ENCODE measurements at places on chromosomes 1 and 21.

- H3K4me1 ChIP-seq, result no peaks in the 10 kb centered on the region
- H3K36me3 ChIP-seq, result no peaks in the 10 kb centered on the region
- no peak overlapping the region for H3K4me3 ChIP-seq
- H3K27me3 ChIP-seq, result no peaks in the 10 kb centered on the region
- DNase-seq, result no peak
These were observed 322.6 kb downstream of the RGS7 start for GRCh38 chr1:241034203-241034936.

- H3K27ac ChIP-seq, result no peak overlapping the region
- peaks cover 31% of the 10 kb centered on the region for H3K4me1 ChIP-seq
- DNase-seq, result no peak
- H3K4me3 ChIP-seq, result no peak overlapping the region
These were observed 87.4 kb downstream of the GREM2 start for GRCh38 chr1:240524356-240525069.

GRCh38 chr1:67690411-67690810, 5.4 kb downstream of the GADD45A start:
- no peak overlapping the region for H3K4me3 ChIP-seq
- peaks cover 23% of the 10 kb centered on the region for H3K4me1 ChIP-seq
- H3K27ac ChIP-seq, result no peak overlapping the region
- H3K27me3 ChIP-seq, result no peaks in the 10 kb centered on the region

DNA sequence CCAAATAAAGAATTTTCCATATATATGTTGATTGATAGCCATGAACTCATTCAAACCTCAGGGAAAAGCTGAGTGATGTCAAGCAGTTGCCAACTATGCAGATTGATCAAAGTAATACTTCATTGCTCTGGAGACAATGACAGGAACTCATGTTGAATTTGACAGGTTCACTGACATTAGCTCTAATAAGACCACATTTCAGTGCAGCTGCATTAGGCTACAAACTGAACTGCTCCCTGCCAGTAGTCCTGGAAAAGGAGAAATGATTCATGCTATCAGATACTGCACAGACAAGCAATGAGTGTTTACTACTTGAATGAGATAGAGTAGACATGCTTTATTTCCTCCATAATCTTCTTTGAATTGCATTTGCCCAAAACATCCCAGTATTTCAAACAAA, 948.4 kb downstream of the MRPL39 start:
- H3K27me3 ChIP-seq, result no peaks in the 10 kb centered on the region
- H3K4me3 ChIP-seq, result no peak overlapping the region
- no peaks in the 10 kb centered on the region for H3K36me3 ChIP-seq
- H3K4me1 ChIP-seq, result no peaks in the 10 kb centered on the region

GRCh38 chr1:60265560-60266535, 192.3 kb upstream of the C1orf87 start:
- H3K4me3 ChIP-seq, result no peak overlapping the region
- H3K4me1 ChIP-seq, result no peaks in the 10 kb centered on the region
- H3K27ac ChIP-seq, result no peak overlapping the region
- H3K36me3 ChIP-seq, result no peaks in the 10 kb centered on the region
- DNase-seq, result no peak

- H3K27ac ChIP-seq, result peak overlapping the region; percentile 26
- H3K27me3 ChIP-seq, result peaks cover 58% of the 10 kb centered on the region
- DNase-seq, result no peak
- H3K4me3 ChIP-seq, result peak overlapping the region; percentile 71
These were observed 1.3 kb upstream of the EFNA3 start for GRCh38 chr1:155077346-155077745.

DNA sequence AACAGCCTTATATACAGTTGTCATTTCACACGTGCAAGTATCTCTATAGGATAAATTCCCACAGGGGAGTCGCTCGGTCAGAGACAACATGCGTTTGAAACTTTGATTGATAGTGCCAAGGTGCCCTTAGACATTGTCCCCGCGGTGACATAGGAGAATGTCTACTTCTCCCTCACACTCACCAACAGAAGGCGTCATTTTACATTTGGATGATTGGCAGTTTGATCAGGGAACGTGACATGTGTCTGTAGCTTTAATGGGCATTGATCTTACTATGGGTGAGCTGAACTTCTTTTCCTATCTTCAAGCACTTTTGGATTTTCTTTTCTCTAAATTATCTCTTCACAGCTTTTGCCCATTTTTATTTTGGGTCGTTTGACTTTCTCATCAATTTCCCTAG, 42.6 kb upstream of the PAX7 start:
- no peak overlapping the region for H3K27ac ChIP-seq
- no peaks in the 10 kb centered on the region for H3K36me3 ChIP-seq
- no peak for DNase-seq
- H3K4me3 ChIP-seq, result no peak overlapping the region

DNA sequence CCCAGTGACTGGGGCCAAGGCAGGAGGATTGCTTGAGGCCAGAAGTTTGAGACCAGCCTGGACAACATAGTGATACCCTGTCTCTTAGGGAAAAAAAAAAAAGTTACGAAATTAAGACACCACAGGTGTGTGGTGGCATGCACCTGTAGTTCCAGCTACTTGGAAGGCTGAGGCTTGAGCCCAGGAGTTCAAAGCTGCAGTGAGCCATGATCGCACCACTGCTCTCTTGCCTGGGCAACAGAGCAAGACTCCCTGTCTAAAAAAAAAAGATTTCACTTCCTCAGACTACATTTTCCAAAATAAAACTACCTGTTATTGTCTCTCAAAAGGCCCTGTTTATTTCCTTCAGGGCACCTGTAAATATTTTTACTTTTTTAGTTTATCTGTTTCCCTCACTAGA, 4.7 kb upstream of the STK40 start:
- H3K4me3 ChIP-seq, result no peak overlapping the region
- no peaks in the 10 kb centered on the region for H3K27me3 ChIP-seq
- DNase-seq, result no peak
- H3K4me1 ChIP-seq, result peaks cover 14% of the 10 kb centered on the region
- peak overlapping the region; percentile 23 for H3K27ac ChIP-seq

- H3K36me3 ChIP-seq, result no peaks in the 10 kb centered on the region
- no peaks in the 10 kb centered on the region for H3K4me1 ChIP-seq
- H3K27me3 ChIP-seq, result no peaks in the 10 kb centered on the region
- H3K4me3 ChIP-seq, result no peak overlapping the region
These were observed 511.9 kb downstream of the PTPRC start for GRCh38 chr1:199150756-199151155.

GRCh38 chr1:228175316-228176023, 9.9 kb downstream of the IBA57 start:
- H3K4me1 ChIP-seq, result no peaks in the 10 kb centered on the region
- H3K27ac ChIP-seq, result no peak overlapping the region
- no peak overlapping the region for H3K4me3 ChIP-seq
- no peaks in the 10 kb centered on the region for H3K36me3 ChIP-seq
- DNase-seq, result no peak

DNA sequence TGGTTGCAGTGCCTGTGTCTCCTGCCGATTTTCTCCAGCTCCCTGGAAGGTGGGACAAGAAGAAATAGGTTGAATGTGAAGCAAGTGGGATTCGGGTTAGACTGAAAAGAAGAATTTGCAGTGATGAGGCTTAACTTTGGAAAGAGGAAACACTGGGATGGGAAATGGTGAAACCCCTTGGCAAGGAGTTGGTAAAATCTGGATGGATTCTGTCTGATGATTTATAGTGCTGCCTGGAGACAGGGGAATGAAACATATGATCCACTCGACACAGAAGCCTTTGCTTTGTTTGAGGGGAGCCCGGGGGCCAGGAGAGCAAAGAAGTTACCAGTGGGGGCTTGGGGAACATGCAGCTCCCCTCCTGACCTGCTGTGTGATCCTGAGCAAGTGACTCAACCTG, 67.2 kb downstream of the UBIAD1 start:
- H3K4me1 ChIP-seq, result peaks cover 52% of the 10 kb centered on the region
- H3K4me3 ChIP-seq, result peak overlapping the region; percentile 71
- H3K27me3 ChIP-seq, result peaks cover 13% of the 10 kb centered on the region
- H3K36me3 ChIP-seq, result no peaks in the 10 kb centered on the region
- H3K27ac ChIP-seq, result peak overlapping the region; percentile 72

DNA sequence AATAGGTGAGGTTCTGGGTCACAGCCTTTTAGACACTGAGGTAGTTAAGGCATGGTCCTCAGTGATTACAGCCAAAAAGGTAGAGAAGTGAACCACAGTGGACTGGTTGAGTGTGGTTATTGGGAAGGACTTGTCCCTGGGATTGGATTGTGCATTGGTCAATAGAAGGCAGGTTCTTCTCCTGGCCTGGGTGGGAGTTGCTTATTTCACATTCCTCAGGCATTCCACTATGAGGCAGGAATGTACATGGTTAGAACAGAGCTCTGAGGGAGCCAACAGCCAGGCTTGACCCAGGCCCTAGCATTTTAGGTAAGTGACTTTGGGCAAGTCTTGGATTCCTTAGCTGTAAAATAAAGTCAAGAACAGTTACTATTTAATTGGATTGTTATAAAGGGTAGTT, 97.9 kb upstream of the MARK1 start:
- H3K36me3 ChIP-seq, result no peaks in the 10 kb centered on the region
- no peak for DNase-seq
- H3K27ac ChIP-seq, result no peak overlapping the region
- H3K27me3 ChIP-seq, result no peaks in the 10 kb centered on the region
- no peak overlapping the region for H3K4me3 ChIP-seq

DNA sequence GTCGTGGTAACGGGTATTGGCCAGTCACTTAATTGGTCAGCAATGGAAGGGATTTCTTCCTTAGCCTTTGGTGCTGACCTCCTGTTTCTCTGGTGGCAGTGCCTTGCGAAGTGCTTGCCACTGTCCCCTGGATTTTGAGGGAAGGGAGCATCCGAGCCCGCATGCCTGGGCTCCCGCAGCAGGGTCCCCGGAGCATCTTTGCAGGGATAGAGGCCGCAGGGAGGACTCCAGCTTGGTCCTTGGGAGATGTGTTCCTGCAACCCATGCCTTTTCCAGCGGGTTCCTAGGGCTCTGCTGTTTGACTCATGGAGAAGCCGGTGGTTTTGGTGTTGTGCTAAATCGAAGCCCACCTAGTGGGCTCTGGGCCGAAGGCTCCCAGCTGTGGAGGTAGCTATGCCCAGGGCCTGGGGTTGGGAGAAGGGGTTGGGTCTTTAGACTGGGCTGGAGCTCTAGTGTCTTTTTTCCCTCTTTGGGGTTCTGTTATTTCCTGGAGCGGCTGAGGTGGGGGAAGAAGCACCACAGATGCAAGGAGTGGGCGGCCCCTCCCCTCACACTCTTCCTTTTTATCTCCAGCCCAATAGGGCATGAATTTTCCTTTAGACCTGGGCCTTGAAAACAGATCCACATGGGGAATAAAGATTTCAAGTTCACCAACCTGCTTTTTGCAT, 39.0 kb downstream of the PIK3CD start:
- no peaks in the 10 kb centered on the region for H3K36me3 ChIP-seq
- H3K27me3 ChIP-seq, result peaks cover 60% of the 10 kb centered on the region
- peak overlapping the region; percentile 57 for H3K27ac ChIP-seq
- DNase-seq, result no peak

GRCh38 chr21:31248598-31248997, 95.5 kb downstream of the TIAM1 start:
- H3K4me1 ChIP-seq, result peaks cover 4% of the 10 kb centered on the region
- H3K36me3 ChIP-seq, result peaks cover 46% of the 10 kb centered on the region
- no peak for DNase-seq
- H3K27ac ChIP-seq, result no peak overlapping the region

DNA sequence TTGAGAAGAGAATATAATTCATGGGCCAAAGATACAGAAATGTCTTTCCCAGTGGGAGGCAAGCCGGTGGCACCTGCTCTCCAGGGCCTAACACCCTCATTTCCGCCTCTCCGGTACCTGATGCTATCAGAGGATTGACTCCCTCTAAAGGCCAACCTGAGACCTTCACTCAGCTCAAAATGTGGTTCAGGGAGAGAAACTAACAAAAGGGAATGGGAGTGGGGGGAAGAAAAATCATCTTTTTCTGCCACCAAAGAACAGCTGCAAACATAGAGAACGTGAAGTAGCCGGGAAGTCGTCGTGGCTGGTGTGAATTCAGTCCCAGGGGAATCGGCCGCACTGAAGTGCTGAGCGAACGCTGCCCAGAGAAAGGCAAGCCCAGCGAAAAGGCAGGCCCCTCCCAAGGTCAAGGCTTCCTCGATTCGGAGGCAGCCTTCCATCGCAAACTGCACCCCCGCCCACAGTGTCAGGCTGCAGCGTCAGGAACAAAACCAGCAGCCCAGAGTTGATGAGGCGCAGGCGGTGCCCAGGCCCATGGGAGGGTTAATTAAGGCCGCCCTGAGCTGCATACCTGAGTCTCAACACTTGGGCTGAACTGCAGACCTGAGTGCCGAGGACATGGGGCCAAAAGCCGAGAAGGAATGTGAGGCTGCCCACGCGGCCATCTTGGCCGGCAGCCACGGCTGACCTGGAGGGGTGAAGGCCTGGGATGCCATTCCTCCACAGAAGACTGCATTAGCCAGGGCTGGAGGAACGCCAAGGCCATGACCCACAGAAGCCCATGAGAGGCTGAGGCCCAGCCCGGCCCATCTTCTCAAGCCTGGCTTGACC, 160.2 kb downstream of the PSMG1 start:
- no peak for DNase-seq
- H3K4me3 ChIP-seq, result no peak overlapping the region
- H3K27me3 ChIP-seq, result peaks cover 3% of the 10 kb centered on the region
- no peaks in the 10 kb centered on the region for H3K36me3 ChIP-seq
- peaks cover 25% of the 10 kb centered on the region for H3K4me1 ChIP-seq

DNA sequence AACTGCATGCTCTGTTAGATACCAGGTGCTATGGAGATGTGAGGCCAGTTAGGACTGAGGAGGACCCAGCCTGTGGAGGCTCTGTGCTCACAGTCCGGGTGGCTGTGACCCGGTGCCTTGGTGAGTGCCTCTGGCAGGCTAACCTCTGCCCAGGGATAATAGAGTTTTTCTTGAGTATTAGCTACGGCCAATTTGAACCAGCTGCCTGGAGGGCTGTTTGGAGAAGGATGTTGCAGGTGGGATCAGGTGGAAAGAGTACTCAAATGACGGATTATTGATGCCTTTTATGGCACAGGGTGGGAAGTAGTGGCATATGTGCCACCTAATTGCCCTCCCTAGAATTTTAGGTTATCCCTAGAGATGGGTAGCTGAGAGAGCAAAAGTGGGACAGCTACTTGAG, 182.7 kb downstream of the GRIK3 start:
- no peaks in the 10 kb centered on the region for H3K36me3 ChIP-seq
- H3K4me3 ChIP-seq, result no peak overlapping the region
- H3K27ac ChIP-seq, result no peak overlapping the region
- H3K27me3 ChIP-seq, result peaks cover 76% of the 10 kb centered on the region

GRCh38 chr1:201888282-201889089, at the start of gene SHISA4:
Gene SHISA4 (plus strand): TSS chr1:201888898. CDS start chr1:201888995, 97 bp downstream.
- peak; percentile 75 for DNase-seq
- H3K27ac ChIP-seq, result no peak within 1 kb of the TSS
- H3K36me3 ChIP-seq, result no peaks in the 10 kb centered on the region

DNA sequence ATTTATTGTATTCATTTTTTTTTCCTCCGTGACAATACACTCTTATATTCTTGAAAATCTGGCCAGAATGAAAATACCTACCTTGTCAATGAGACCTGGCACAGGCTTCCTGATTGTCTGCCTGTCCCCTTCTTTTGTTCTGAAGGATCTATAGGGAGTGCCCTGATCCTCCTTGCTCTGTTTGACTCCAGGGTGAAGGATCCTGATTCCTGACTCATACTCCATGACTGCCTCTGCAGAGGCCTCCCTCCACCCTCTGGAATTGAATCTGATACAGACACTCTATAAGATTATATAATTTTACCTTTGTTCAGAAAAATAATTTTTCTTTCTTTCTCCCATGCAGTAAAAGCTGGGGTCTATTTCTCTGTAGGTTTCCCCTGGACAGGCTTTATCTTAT, 116.2 kb downstream of the HMCN1 start:
- no peaks in the 10 kb centered on the region for H3K4me1 ChIP-seq
- H3K36me3 ChIP-seq, result no peaks in the 10 kb centered on the region
- H3K27me3 ChIP-seq, result no peaks in the 10 kb centered on the region
